Smooth muscle cell of the coronary artery (primary cell): ENCODE measurements at places on chromosomes 3 and 15. TPM values are rescaled to one million over a fixed set of nuclear protein-coding genes. Genes with fewer than 3 reads are reported as not detected.

ATP13A4 gene
- total RNA-seq, result 0.23 TPM in 2 replicates

WDR5B gene
- total RNA-seq, result 3.7 and 4.1 TPM in 2 replicates

MAP6D1 gene
- total RNA-seq, result 0.35 and 0.90 TPM in 2 replicates

SPTSSB gene
- total RNA-seq, result 0.08 TPM in 1 of 2 replicates, not detected in the other

TBC1D23 gene
- total RNA-seq, result 51.1 and 53.5 TPM in 2 replicates

C3orf70 gene
- total RNA-seq, result 0.23 TPM in 1 of 2 replicates, not detected in the other

MYNN gene
- 21.3 and 25.0 TPM in 2 replicates for total RNA-seq

LRRC49 gene
- 8.7 and 10.9 TPM in 2 replicates for total RNA-seq

PLA2G4B gene
- total RNA-seq, result 0.53 and 1.6 TPM in 2 replicates

CMTM7 gene
- 3.0 and 9.0 TPM in 2 replicates for total RNA-seq

ANKRD63 gene
- total RNA-seq, result not detected in 2 replicates

SLCO3A1 gene
- 3.4 and 16.5 TPM in 2 replicates for total RNA-seq

ITPKA gene
- total RNA-seq, result 0.60 and 1.3 TPM in 2 replicates

CATSPER2 gene
- total RNA-seq, result 0.45 and 0.59 TPM in 2 replicates

SECISBP2L gene
- 14.3 and 22.3 TPM in 2 replicates for total RNA-seq

SEMA6D gene
- total RNA-seq, result 2.3 and 14.9 TPM in 2 replicates

SAMMSON gene
- total RNA-seq, result not detected in 2 replicates

CPLX3 gene
- not detected in 2 replicates for total RNA-seq

IMPG2 gene
- 0.23 and 0.35 TPM in 2 replicates for total RNA-seq

SLC27A2 gene
- not detected in 2 replicates for total RNA-seq

TMCO5A gene
- not detected in 2 replicates for total RNA-seq

ZNF620 gene
- 0.83 and 1.3 TPM in 2 replicates for total RNA-seq

SERPINI2 gene
- total RNA-seq, result not detected in 2 replicates

ITGA11 gene
- 26.3 and 65.5 TPM in 2 replicates for total RNA-seq

LMAN1L gene
- not detected in 2 replicates for total RNA-seq

STRIT1 gene
- not detected in 2 replicates for total RNA-seq

NR1I2 gene
- 0.08 TPM in 1 of 2 replicates, not detected in the other for total RNA-seq

TRPC1 gene
- 18.9 and 29.0 TPM in 2 replicates for total RNA-seq

FBLN2 gene
- 587 and 1,203 TPM in 2 replicates for total RNA-seq

DZIP1L gene
- total RNA-seq, result 20.0 and 22.0 TPM in 2 replicates

FOXL2 gene
- 0.08 and 1.5 TPM in 2 replicates for total RNA-seq

RLBP1 gene
- total RNA-seq, result not detected in 2 replicates

FSIP1 gene
- 0.98 and 1.2 TPM in 2 replicates for total RNA-seq

AMOTL2 gene
- 71.3 and 116 TPM in 2 replicates for total RNA-seq

TIMP4 gene
- total RNA-seq, result 0.68 and 3.4 TPM in 2 replicates

GRAMD1C gene
- 1.6 and 13.1 TPM in 2 replicates for total RNA-seq

SLC6A20 gene
- total RNA-seq, result not detected in 2 replicates

GATM gene
- total RNA-seq, result 0.12 and 0.30 TPM in 2 replicates

FSD2 gene
- total RNA-seq, result under 0.01 TPM in 1 of 2 replicates, not detected in the other

C3orf22 gene
- not detected in 2 replicates for total RNA-seq

PLA2G4E gene
- not detected in 2 replicates for total RNA-seq

STAC gene
- 13.0 and 17.5 TPM in 2 replicates for total RNA-seq

CGNL1 gene
- total RNA-seq, result 0.59 and 2.9 TPM in 2 replicates

RBMS3 gene
- total RNA-seq, result 44.9 and 77.3 TPM in 2 replicates

LRRC15 gene
- 0.45 and 1.5 TPM in 2 replicates for total RNA-seq

MLF1 gene
- 7.1 and 8.6 TPM in 2 replicates for total RNA-seq

CTDSPL2 gene
- total RNA-seq, result 56.4 and 64.3 TPM in 2 replicates

TIPIN gene
- 7.0 and 9.3 TPM in 2 replicates for total RNA-seq

LRRC34 gene
- 1.2 and 2.0 TPM in 2 replicates for total RNA-seq

HIGD2B gene
- not detected in 2 replicates for total RNA-seq

CRABP1 gene
- total RNA-seq, result not detected in 2 replicates

TRPM1 gene
- not detected in 2 replicates for total RNA-seq

STAB1 gene
- 0.15 and 3.4 TPM in 2 replicates for total RNA-seq

DLEC1 gene
- under 0.01 TPM in 2 replicates for total RNA-seq

CELF6 gene
- total RNA-seq, result 0.15 and 0.35 TPM in 2 replicates

RASGRP1 gene
- total RNA-seq, result under 0.01 and 0.08 TPM in 2 replicates

RASL12 gene
- 0.30 and 4.1 TPM in 2 replicates for total RNA-seq

ANKUB1 gene
- not detected in 2 replicates for total RNA-seq

ZNF502 gene
- total RNA-seq, result 3.0 and 3.9 TPM in 2 replicates
